Mesendoderm (in vitro differentiated cells): ENCODE measurements at places on chromosomes 12 and 14.

DNA sequence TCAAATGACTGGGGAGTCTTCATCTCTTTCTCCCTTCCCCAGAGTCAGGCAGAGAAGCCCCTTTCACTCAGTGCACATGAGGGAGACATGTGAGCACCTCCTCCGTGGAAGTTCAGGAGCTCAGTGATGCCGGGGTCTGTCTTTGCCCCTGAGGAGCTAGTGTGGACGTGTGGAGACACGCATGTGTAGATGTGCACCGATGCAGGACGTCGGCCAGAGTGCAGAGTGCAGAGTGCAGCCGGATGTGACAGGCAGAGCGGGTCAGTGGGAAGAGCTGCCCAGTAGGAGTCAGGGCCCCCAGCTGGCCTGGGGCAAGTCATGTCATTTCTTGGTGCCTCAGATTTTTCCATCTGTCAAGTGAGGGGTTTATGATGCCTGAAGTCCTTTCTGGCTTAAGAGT lies 20.7 kb downstream of the TSPAN9 start:
- no peak for DNase-seq

- DNase-seq = peak; percentile 84
Observed at GRCh38 chr12:7994731-7995205, 37.7 kb upstream of the FOXJ2 start.

- no peak for DNase-seq
Observed at GRCh38 chr12:53980802-53981496, 4.0 kb upstream of the HOXC10 start.

DNA sequence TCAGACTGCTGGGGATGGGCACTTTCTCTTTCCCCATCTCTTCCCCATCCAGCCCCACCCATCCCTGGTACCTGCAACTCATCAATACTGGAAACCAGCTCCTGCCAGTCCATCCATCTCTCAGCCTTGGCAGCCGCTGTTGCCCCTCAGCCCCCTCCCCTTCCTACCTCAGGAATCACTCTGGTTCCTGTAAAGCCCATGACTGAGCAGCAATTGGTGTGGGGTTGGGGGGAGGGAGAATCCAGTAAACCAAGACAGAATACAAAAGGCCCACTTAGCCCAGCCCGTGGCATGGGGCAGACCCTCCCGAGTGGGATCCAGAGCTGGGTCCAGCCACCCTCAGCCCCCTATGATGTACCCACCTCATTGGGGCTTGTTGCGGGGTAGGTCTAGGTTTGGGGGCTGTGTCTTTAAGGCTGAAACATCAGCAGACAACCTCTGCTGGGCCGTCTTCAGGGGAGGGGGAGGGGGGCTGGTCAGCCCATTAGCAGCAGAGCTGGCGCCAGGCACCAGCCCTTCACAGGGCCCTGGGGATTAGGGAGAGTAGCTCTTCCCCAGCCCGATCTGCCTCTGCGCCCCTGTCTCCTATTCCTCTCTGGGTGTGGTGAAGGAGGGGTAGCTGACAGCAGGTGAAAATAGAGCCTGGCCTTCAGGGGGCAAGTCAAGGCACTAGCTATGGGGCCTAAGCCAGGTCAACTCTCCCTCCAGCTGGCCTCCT lies 702 bp upstream of the PRPH start:
- peak; percentile 38 for DNase-seq
